Skin of body (tissue), 3 donors: ENCODE measurements at places on chromosomes 1 and 21.
A peak's percentile ranks its signal among the peaks of the same experiment; 100 is the strongest.

DNA sequence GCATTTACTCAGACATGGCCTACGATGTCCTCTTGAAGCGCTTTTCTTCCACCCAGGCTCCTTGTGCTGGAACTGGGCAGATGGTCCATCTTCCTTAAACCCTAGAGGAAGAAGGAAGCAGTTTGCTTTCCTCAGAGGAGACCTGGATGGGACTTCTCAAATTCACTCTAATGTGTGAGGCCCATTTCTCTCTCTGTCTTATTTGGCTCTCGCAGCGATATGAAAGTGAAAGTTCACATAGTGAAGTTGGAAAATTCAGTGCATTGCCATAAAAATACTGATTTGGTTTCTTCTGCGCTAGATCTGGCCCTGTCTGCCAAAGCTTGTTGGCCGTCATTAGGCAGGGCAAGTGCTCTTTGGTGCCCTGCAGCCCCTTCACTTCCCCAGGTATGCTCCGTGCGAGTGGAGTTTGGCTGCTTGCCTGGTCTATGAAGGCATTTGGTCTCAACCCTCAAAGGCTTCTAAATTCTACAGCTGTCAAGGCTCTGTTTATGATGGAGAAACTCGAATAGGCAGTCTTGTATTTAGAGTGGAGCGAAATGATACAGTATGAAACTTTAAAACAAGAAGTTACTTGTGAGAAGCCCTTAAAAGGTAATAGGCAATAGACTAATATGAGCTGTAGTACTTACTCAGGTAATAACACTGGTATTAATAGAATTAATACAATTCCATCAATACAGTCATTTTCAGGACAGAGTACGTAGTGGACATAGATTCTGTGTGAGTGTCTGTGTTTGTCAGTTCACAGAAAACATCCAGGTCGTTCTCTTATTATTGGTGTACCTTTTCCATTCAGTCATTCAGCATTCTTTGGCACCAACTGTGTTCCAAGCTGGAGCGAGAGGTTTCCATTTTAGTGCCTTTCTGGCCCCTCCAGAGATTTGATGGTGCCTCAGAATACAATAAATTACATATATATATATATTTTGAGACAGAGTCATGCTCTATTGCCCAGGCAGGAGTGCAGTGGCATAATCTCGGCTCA lies 20.5 kb downstream of the SZRD1 start:
- DNase-seq, result peak; percentile 24

DNA sequence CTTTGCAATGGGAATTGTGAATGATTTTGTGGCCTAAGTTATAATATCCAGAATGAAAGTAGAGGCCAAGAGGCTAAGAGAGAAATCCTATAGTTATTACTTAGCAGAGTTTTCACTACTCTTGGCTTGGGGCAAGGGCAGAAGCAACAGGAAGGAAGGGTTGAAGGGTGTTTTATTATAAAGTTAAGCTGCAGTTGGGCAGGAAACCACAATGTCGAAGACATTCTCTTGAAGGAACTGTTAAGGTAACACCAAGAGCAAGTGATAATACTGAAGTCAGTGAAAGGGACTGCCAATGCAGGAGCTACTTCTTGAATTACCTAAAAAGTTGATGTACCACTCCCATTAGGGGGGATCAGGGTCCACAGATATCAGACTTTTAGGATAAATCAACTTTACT lies 8.3 kb downstream of the XCL2 start:
- no peak for DNase-seq

GRCh38 chr1:225425201-225425786 lies 2.5 kb downstream of the LBR start:
- DNase-seq, result no peak

- no peak for DNase-seq
These were observed 180.1 kb downstream of the ZBTB18 start for GRCh38 chr1:244231193-244231571.

- peak; percentile 39 for DNase-seq
These were observed 5.0 kb downstream of the SRARP start for GRCh38 chr1:16009030-16009460.
